Activated effector memory CD4-positive, alpha-beta T cell treated with anti-CD3 and anti-CD28 coated beads, Interleukin-2, amount 50 U/mL, for 16 hours (primary cell): ENCODE measurements at places on chromosomes 1 and 21.
A peak's percentile ranks its signal among the peaks of the same experiment; 100 is the strongest.

GRCh38 chr1:52102336-52103013 is 39.4 kb upstream of the ZFYVE9 start:
- DNase-seq: no peak

- no peak for DNase-seq
These were observed 148.1 kb downstream of the NRIP1 start for GRCh38 chr21:14916676-14917141.

DNA sequence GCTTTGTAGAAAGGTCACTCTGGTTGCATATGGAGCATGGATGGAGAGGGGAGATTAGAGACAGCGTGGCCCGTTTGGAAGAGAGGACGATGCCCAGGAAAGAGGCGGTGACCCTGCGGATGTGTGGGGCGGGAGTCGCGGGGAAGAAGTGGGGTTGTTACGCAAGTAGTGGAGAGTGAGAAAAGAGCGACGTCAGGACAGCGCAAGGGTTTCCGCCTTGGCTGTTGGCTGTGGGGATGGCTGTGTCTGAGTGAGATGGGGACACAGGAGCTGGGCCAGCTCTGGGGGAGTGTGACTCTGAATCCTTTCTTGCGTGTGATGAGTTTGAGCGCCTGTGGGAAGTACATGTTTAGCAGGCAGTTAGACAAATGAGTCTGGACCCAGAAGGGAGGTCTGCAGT is 3.8 kb downstream of the B4GALT2 start:
- DNase-seq: no peak

DNA sequence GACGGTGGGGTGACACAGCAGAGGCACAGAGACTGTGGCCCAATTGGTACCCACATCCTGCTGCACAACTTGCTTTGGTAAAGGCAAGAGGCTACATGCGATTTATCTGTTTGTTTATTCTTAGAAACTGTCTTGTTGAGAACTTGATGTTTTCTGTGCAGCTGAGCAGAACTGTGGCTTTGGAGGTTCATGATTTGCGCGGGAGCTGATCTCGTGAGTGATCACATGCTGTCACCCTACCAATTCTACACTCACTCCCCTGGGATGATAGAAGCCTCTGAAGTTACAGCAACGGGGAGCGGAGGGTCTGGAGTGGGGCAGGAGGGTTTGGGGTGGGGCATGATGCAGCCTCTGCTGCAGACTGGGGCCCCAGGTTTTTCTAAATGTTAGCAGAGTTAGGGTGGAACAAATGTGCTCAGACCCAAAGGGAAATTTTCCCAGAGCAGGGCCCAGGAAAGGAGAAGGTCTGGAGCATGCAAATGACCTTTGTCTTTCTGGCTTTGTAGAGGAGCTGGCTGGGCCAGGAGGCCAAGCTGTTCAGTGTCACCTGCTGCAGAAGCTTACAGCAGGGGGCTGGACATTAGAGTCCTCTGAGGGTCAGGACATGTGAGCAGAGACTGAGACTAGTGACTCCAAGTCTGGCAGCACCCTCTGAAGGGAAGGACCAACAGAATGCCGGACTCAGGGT is 83.6 kb downstream of the GRIK3 start:
- DNase-seq: no peak

DNA sequence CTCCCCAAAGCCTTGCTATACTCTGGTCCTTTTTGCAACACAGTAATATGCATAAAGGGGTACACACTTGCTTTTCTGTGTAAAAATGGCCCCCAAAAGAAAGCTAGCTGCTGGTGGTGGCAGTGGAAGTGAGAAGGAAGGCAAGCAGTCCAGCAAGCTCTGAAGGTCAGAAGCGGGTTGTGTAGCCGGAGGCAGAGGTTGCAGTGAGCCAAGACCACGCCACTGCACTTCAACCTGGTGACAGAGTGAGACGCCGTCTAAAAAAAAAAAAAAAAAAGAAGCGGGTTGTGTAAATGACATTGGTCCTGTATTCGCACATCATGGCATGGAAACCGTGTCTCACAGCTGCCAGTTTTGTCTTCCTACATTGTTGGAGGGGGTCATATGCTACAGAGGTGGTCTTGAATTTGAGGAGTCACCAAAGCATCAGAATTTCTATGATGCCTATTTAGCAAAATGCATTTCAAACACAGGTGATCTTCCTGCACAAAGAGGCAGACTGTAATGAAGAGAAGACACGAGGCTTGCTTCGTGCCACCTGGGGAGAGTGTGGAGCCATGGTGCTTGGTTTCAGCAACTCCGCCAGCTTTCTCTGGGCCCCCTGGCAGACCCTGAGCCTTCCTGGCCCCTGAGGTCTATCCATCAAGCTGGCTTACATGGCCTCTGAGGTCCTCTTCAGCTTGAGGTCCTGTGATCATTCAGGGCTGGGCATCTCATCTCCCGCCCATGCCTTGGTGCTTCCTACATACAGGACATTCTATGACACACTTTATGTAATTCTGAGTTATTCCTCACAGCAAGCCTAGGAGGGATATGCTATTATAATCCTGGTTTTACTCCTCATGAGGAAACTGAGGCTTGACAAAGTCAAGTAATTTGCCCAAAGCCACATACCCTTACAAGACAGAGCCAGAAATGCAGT is 71.0 kb downstream of the TOMM20 start:
- DNase-seq: no peak

DNA sequence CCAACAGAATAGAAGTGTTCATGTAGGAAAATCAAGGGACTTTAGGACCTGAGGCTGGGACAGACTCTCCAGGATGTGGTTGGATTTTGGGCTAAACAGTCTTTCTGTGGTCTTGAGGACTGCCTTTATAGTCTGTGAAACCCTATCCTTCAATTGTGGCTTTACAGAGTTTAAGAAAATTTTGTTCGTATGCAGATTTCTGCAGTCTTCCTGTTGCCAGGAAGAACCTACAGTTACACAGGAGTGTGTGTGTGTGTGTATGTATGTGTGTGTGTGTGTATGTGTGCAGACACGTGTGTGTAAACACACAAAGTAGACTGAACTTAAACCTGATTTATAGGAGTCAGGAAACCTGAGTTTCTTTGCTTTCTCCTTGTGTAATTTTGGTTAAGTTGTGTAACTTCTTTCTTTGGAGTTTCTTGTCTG is 22.8 kb downstream of the NEK7 start:
- no peak for DNase-seq

GRCh38 chr21:44626673-44627143 is at the start of gene KRTAP10-9:
KRTAP10-9 (plus strand) TSS chr21:44627093; CDS start chr21:44627172, 79 bp downstream.
- no peak for DNase-seq

GRCh38 chr1:106700211-106700610 is 356.3 kb upstream of the PRMT6 start:
- no peak for DNase-seq

GRCh38 chr1:56120021-56120420 is 459.3 kb downstream of the PLPP3 start:
- DNase-seq: no peak

DNA sequence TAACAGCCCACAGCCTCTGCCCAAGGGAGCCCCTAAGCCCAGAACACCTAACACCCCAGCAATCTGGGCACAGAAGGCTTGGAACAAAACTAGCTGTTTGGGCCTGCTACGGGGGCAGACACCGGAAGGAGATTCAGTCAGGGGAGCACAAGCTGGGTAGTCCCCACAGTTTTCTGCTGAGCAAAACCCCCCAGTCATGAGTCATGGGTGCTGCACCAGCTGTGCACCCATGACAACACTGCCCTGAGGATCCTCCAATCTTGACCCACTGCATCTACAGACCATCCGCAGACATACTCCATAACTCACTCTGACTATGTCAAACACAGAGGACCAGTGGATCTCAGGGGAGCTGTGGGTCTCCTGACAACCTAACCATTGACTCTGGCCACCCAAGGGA is 105.1 kb downstream of the LRIG2 start:
- DNase-seq: no peak

DNA sequence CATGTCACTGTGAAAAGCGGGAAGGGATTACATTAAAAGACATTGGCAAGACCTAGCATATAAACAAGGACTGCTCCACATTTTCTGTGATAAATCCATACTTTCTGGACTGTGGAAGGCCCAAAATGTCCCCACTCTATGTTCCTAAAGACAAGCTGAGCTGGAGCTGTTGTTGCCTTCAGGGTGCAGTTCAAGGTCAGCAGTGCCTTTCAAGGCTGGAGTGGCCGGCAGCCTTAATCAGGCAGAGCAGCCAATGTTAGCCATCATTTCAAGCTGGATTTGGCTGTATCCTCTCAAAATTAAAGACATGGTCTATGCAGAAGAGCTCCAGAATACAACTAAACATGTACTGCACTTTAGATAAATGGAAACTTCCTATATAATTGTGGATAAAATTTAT is 70.4 kb upstream of the ADAM30 start:
- DNase-seq: no peak

GRCh38 chr1:236365999-236366570 is 28.0 kb upstream of the EDARADD start:
- DNase-seq: no peak

- peak; percentile 73 for DNase-seq
These were observed 67.1 kb downstream of the UBE2T start for GRCh38 chr1:202274611-202275010.

- no peak for DNase-seq
These were observed 5.3 kb downstream of the MAN1C1 start for GRCh38 chr1:25621876-25622275.

DNA sequence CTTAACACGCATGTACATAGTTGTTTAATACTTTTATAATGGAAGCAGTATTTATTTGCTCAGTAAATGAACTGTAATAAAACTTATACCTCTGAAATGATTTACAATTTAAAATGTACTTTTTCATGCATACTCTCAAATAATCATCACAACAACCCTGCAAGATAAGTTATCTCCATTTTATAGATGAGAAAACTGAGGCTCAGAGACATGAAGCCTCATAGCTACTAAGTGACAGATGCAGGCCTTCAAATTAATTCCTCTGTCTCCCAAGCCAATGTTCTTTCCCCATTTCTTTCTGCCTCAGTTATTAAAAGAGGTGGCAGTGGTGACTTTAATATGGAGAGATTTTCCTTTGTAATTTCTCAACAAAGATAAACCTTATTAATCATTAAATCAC is 19.6 kb upstream of the CLCA1 start:
- no peak for DNase-seq

DNA sequence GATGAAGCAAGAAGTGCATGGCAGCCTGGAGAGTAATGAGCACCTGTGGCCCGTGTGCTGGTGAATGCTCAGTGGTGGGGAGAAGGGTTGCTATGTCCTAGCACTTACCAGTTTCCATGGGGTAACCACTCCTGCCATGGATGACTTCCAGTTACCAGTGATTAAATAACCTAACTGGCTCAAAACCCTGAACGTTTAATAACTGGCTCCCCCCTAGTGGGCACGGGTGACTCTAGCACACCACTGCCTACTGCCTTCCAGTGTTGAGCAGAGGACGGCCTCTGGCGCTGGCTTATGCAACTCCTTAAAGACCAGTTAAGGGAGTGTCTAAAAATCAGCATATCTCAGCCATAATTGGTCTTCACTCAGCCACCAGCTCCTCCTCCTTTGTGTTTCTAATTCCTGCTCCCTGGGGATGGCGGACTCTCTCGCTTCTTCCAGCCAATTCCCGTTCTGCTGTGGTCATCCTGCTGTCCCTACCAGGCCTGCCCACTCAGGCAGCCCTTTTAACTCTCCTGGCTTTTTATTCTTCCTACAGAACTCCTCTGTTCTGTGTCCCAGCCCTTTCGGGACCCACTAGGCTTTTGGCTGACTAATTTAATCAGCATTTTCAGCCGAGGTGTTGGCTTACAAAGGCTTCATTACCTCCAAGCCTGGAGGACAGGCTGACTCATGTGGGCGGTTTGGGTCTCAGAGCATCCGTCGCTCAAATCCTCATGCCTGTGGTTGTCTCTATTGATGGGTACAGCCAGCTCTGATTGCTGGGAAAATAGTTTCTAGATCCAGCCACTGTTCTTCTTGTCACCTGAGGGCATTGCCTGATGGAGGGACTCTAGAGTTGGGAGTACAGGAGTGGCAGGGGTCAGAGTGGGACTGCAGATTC is 332.4 kb downstream of the CAMTA1 start:
- DNase-seq: no peak

DNA sequence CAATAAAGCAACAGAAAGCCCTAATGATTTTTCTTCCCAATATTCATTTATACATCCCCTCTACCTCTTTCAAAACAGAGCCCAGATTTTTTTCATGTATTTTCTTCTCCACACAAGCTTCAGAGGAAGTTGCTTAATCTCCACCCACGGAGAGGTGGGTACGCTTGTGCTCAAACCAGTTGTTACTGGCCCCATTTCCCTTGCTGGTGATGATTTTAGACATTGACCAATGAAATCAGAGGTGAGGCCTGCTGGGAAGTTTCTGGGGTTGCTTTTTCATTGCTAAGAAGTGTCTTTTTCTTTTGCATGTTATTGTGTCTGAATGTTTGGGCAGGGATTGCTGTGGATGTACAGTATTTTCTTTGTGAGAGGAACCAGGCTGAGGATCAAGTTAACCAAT is 448.1 kb upstream of the B3GALT2 start:
- no peak for DNase-seq

DNA sequence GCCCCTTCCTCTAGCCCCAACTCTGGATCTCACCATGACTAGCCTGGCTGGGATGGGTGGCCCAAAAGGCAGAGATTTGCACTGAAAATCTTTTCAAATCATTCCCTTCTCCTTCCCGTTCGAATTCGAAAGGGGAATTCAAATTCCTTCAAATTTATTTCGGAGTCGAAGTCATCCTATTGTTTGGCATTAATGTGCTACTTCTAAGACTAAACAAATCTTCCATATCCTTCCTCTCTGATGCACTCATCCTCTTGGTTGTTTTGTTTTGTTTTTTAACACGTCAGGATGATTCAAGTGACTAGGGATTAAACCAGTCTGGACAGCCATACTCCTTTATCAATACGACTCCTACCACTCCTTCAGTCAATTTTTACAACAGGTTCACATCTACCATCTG is 95.5 kb upstream of the SGIP1 start:
- DNase-seq: no peak

GRCh38 chr1:170545476-170545875 is 13.5 kb downstream of the GORAB start:
- no peak for DNase-seq

DNA sequence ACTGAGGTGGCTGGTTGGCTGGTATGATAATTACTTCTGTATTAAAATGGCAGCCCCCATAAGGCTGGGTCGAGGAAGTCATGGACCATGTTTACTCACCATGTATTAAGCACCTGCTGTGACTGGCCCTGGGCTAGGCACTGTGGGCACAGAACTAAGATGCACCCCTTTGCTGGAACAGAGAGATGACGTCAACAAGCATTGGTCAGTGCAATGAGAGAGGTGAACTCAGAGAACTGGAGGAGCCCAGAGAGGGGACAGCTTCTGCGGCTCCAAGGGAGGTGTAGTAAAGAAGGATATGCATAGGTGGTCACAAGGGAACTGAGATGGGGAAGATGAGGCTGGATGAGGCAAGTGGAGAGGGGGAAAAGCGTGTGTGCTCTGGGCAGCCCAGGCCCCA is 88.7 kb downstream of the KAZN start:
- no peak for DNase-seq

DNA sequence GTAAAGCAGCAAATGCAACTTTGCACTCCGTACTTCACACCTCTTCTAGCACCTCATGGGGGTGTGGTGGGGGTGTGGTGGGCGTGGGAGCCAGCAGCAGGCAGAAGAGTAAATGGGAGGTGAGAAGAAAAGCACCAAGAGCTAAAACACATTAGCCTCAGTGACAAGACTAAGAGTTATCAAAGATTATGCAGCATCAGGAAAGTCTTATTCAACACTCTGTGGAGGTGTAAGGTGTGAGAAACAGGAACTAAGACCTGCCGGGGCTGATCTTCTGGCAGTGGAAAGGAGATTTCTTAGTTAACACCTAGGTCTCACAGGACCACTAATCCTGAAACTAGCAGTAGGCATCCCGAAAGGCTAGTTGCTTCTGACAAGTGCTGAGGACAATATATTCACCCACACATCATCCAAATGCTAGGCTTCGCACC is 9.9 kb downstream of the TGFBR3 start:
- peak; percentile 68 for DNase-seq

GRCh38 chr21:42820616-42821465 is 58.5 kb downstream of the WDR4 start:
- DNase-seq: no peak
